ENCODE measurements at places on chromosomes 5 and 9.

GRCh38 chr9:70679845-70680244, 265.4 kb upstream of the KLF9 start:
- peak; percentile 69 for DNase-seq

- no peak for DNase-seq
These were observed 112.9 kb downstream of the HSPA4 start for GRCh38 chr5:133164759-133165158.

- no peak for DNase-seq
These were observed 61.0 kb downstream of the SPEF2 start for GRCh38 chr5:35678661-35679060.

DNA sequence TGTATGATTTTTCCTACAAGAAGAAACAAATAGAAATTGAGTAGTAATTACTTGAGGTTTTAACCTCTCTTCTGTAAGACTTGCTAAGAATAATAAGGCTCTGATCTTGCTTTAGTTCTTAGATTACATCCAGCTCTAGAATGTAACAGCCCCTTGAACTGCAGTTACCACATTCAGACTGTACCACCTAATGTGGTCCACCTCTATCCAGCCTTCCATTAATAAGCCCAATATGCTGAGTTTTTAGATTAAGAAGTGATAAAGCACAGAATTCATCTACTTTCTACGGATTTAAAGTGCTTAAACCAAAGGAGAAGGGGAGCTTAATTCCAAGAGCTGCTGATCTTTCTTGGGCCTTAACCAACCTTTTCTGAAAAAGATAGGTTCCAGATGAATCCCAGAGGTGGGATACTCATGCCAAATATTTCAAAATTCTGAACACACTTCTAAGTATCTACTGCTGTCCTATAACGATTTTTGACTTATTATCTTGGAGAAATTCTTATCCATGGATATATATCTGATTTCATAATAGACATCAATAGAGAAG, 131.5 kb downstream of the ZNF608 start:
- DNase-seq: no peak

GRCh38 chr5:171467107-171467506, 47.7 kb downstream of the FGF18 start:
- no peak for DNase-seq

GRCh38 chr5:96659170-96659569, 3.0 kb upstream of the CAST start:
- no peak for DNase-seq

GRCh38 chr5:16894236-16895057, 41.6 kb downstream of the MYO10 start:
- DNase-seq: no peak

- DNase-seq: no peak
These were observed 130.7 kb upstream of the LHFPL2 start for GRCh38 chr5:78779262-78779661.

- no peak for DNase-seq
These were observed 859 bp downstream of the RETREG1 start for GRCh38 chr5:16615741-16616535.

DNA sequence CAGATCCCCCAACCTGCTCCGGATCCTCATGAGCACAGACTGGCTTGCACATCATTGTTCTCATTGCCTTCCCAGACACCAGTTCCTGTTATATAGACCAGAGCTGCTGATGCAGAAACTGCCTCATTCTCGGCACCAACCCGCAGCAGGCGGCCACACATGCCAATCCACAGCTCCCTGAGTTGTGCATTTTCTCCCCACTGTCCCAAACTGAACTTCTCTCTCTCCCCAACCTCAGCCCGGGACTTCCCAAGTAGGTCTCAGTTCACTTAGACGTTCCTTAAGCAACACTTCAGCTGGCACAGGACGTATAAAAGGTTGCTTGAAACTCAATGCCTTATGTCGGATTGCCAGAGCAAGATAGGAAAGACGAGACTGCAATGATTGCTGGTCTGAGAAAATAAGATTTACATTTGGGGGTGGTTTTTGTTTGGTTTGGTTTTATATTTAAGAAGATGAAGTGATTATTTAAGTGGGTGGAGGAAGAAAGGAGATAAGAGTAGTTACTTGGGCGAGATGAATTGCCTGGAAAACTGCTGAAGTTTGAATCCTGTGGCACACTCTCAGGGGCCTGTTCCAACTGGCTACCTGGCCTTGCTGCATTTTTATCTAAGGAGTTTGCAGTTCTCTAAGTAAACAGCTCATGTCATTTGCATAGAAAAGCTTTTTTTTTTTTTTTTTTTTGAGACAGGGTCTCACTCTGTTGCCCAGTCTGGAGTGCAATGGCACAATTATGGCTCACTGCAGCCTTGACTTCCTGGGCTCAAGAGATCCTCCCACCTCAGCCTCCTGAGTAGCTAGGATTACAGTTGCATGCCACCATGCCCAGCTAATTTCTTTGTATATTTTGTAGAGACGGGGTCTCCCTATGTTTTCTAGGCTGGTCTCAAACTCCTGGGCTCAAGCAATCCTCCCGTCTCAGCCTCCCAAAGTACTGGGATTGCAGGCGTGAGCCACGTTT, 155.4 kb downstream of the GOLPH3 start:
- DNase-seq: no peak

GRCh38 chr5:130964231-130965202, 200.5 kb downstream of the HINT1 start:
- DNase-seq: no peak
